ENCODE measurements at places on chromosomes 7 and 10.

- DNase-seq = no peak
Observed at GRCh38 chr7:44309271-44310091, 15.9 kb downstream of the CAMK2B start.

GRCh38 chr7:13155188-13155587, 467.8 kb downstream of the ARL4A start:
- DNase-seq = no peak

- DNase-seq = no peak
Observed at GRCh38 chr7:100679129-100679926, 5.8 kb downstream of the GNB2 start.

- DNase-seq = no peak
Observed at GRCh38 chr10:132223611-132224342, 37.0 kb downstream of the DPYSL4 start.

DNA sequence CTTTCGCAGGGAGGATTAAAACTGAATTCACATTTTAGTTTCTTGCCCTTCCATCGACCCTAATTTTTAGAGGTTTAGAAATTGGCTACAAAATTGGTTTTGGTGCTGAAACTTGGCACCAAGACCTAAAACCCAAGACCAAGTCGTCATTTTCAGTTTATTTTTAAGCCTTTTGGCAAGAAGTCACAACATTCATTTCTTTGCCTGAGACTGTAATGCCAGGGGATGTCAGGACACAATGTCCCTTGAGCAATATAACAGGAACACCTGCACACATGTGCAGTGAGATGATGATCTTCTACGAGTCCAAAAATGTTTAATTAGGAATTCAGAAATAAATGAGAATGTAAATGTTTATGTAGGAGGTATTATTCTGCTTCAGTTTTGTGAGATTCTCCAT, 335.4 kb upstream of the ANKRD30A start:
- DNase-seq = no peak

DNA sequence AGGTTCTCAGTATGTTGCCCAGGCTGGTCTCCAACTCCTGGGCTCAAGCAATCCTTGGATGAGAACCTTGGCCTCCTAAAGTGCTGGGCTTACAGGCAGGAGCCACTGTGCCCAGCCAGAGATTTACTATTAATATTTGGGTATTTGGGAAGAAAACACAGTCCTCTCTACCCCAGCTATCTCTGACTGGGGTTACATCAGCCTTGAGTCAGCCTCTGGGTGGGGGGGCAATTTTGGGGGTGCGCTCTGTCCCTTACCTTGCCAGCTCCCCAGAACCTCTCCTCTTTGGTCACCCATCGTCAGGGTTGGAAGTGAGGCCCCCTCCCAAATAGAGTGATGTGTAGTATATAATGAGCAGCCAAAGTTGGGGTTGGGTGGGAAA, 1.8 kb downstream of the MLXIPL start:
- no peak for DNase-seq

- no peak for DNase-seq
Observed at GRCh38 chr7:16046041-16046440, 359.6 kb upstream of the MEOX2 start.

GRCh38 chr7:142770661-142771352, at the start of gene PRSS2:
Gene PRSS2, plus strand, starts transcription at chr7:142770970. Its CDS starts 13 bp downstream, at chr7:142770983.
- DNase-seq = no peak
